Psoas muscle (tissue), 8 donors: ENCODE measurements at places on chromosomes 13 and 19. TPM values are rescaled to one million over a fixed set of nuclear protein-coding genes. Genes with fewer than 3 reads are reported as not detected.

ISYNA1 gene
- 11.8 TPM for total RNA-seq

CYP2F1 gene
- not detected for total RNA-seq

ZNF229 gene
- total RNA-seq = 2.2 TPM

- H3K36me3 ChIP-seq = no peaks in the 10 kb centered on the region
- no peaks in the 10 kb centered on the region for H3K27me3 ChIP-seq
- DNase-seq = no peak
- H3K4me3 ChIP-seq = no peak overlapping the region
- H3K27ac ChIP-seq = no peak overlapping the region
- H3K4me1 ChIP-seq = no peaks in the 10 kb centered on the region
Measured at GRCh38 chr13:76717092-76717491, 169.1 kb downstream of the KCTD12 start.

GRCh38 chr13:33081666-33082065, 65.4 kb downstream of the KL start:
- no peaks in the 10 kb centered on the region for H3K36me3 ChIP-seq
- no peak overlapping the region for H3K4me3 ChIP-seq
- DNase-seq = no peak
- H3K27ac ChIP-seq = no peak overlapping the region
- no peaks in the 10 kb centered on the region for H3K27me3 ChIP-seq
- H3K4me1 ChIP-seq = no peaks in the 10 kb centered on the region

- no peaks in the 10 kb centered on the region for H3K27me3 ChIP-seq
- H3K4me3 ChIP-seq = no peak overlapping the region
- H3K36me3 ChIP-seq = no peaks in the 10 kb centered on the region
Measured at GRCh38 chr19:43534816-43535761, 2.1 kb downstream of the ZNF575 start.

GRCh38 chr13:54799621-54800226, 1771.1 kb downstream of the OLFM4 start:
- DNase-seq = peak; percentile 12
- no peak overlapping the region for H3K27ac ChIP-seq
- H3K27me3 ChIP-seq = no peaks in the 10 kb centered on the region
- H3K4me1 ChIP-seq = no peaks in the 10 kb centered on the region
- H3K36me3 ChIP-seq = no peaks in the 10 kb centered on the region

DNA sequence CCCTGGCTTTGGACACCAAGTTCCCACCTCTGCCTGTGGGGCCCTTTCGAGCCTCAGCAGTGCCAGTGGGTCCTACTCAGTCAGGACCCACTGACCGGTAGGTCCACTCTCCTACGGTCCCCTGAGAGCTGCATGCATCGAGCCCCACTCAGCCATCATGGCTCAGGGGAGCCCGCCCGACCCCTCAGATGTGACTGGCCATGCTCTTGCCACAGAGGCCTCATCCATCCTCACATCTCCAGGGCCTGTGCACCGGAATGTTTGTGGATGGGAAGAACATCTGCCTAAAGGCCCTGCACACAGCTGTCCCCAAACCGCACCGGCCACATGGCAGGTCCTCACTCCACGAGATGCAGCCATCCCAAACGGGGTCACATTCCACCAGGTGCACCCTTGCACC, 52.6 kb upstream of the C13orf46 start:
- no peaks in the 10 kb centered on the region for H3K27me3 ChIP-seq

GRCh38 chr19:7104747-7105447, 35.4 kb downstream of the ZNF557 start:
- H3K4me3 ChIP-seq = no peak overlapping the region
- H3K27me3 ChIP-seq = peaks cover 7% of the 10 kb centered on the region
- DNase-seq = no peak

DNA sequence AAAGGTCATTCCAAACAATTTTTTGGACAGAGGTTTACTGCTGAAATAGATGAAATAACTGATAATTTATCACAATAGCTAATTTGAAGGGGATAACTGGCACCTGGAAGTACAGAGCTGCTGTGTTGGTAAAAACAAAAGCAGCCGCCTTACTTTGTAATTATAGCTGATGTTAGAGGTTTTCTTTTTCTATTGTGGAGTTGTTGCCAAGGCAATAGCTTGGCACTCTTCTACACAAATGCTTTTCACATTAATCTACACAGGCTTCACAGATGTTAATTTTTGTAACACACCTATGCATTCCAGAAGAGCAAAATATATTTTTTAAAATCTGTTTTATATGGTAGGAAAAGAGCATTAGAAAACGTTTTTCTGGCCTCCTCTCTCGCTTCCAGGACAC, 56.9 kb downstream of the LACC1 start:
- no peak overlapping the region for H3K27ac ChIP-seq
- no peaks in the 10 kb centered on the region for H3K27me3 ChIP-seq
- no peak for DNase-seq
- H3K4me1 ChIP-seq = peaks cover 6% of the 10 kb centered on the region
- H3K36me3 ChIP-seq = no peaks in the 10 kb centered on the region
- H3K4me3 ChIP-seq = no peak overlapping the region

DNA sequence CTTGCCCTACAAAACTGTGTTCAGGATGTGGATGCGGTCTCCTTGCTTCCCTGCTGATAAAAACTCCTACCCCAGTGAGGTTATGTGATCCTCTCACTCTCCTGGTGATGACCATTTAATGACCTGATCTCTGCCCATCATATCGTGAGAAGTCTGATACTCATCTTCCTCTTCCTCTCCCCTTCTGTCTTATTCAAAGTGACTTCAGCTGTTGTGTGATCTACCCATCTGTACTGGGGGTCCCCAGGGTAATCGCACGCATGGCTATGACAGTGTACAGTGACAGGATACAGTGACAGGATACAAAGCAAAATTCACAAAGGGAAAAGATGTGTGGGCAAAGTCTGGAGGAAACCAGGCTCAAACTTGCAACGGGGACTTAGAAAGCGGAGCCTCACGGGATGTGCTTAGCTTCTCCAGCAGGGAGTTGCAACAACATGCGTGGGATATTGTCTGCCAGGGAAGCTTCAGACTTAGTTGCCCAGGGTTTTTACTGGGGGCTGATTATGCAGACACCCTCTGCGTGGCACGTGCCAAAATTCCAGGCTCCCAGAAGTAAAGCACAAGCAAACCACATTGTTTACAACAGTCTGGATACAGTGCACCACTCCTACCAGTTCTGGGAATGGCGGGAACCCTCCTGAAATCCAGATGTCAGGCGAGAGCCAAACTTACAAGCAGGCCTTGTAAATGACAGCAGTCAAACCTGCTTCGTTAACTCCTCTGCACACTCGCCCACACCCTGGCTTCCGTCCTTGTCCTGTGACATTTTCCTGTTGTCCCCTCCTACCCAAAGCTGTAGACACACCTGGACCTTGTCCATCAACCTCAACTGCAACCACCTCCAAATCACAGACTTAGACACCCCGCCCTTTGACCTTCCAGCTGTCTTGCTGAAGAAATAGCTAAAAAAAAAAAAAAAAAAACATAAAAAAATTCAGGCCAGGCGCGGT, 18.0 kb upstream of the GARRE1 start:
- peaks cover 7% of the 10 kb centered on the region for H3K4me1 ChIP-seq
- no peak overlapping the region for H3K27ac ChIP-seq
- no peak for DNase-seq
- no peaks in the 10 kb centered on the region for H3K27me3 ChIP-seq

DNA sequence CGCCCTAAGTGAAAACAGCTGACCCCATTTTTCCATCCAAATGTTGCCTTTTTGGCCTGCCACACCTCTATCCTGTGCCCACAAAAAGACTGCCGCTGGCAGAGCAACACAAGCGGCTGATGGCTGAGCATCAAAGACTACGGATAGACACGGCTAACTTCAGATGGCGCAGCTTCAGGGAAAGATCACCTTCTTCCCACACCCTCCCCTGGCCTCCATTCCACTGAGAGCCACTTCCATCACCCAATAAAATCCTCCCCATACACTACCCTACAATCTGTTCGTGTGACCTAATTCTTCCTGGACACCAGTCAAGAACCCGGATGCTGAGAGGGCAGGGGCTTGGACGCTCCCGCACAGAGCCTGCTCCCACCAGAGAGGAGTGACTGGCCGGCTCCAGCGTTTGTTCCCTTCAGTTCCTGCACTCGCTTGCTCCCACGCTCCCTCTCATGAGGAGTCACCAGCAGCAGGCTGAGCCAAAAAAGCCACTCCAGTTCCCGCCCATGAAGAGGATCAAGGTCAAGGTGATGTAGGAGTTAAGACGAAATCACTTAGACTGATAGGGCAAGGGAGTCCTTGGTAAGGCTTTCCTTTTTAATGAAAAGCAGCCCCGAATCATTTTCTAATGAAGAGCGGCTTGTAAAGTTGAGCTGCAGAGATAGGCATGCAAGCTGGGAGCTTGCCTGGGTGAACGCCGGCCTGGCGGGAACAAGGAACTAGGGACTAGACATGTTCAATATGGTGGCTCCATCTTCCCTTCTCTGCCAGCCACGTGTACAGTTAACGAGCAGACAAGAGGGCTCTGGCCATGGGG, 35.7 kb downstream of the TSKS start:
- no peak overlapping the region for H3K4me3 ChIP-seq

DNA sequence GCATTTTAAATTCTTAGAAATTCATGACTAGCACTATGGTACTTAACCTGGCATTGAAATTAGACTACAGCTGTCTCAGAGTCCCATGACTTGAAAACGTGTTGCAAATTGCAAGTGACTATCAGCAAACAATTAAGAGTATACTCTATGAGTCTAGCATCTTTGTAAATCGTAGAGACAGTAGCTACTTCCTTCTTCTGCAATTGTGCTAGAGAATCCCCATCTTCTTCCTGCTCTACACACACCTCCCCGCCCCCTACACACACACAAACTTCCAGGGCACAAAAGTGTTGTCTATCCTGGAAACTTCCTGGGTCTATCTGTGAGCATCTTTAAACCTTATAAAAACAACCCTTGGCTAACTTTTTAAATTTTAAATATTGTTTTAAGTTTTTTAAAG, 35.2 kb upstream of the MIR17HG start:
- no peaks in the 10 kb centered on the region for H3K27me3 ChIP-seq
- DNase-seq = no peak
- no peaks in the 10 kb centered on the region for H3K36me3 ChIP-seq
- no peak overlapping the region for H3K4me3 ChIP-seq
- H3K4me1 ChIP-seq = no peaks in the 10 kb centered on the region
- H3K27ac ChIP-seq = no peak overlapping the region

DNA sequence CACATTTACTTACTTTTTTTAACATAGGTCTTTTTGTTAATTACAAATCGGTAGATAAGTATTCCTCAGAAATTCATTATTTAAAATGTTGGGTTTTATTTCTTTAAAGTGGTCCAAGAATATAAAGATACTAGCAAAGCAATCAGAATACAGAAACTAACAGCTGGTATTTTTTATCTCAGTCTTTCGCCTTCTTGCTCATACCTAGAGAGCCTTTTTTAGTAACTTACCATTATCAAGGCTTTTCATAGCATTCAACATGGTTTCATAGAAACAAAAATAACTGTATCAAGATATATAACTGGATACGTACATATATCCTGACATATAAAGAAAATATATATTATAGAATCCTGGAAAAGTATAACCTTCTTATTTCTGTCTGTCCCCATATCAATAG, 227.8 kb upstream of the MIR17HG start:
- no peak overlapping the region for H3K4me3 ChIP-seq
- H3K36me3 ChIP-seq = no peaks in the 10 kb centered on the region
- DNase-seq = no peak
- H3K27me3 ChIP-seq = no peaks in the 10 kb centered on the region

DNA sequence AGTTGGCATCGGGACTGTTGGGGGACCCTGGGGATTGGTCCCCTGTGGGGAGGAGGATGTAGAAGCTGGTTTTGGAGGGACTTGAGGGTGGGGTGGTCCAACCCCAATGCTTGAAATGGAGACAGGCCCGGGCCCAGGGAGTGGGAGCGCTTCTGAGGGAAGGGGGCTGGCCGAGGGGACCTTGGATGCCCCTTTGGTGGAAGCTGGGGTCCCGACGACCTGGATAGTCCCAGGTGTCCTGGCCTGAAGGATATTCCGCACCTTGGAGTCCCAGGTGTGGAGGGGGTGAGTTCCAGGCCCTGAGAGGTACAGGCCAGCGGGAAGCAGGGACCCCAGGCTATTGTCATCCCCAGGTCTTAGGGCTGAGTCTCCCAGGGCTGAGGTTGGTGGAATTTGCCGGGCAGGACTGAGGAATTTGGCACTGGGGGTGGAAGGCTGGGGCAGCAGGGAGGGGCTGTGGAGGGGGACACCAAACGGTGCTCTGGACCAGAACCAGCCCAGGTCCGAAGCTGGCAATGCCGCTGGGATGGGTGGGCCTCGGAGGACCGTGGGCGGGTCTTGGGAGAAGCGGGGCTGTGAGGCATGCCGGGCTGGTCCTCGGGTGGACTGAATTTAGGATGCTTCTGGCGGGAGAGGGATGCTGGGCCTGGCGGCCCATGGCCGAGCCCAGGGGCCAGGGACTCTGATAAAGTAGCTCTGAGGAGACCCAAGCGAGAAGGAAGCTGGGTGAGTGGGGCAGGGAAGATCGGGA, 1.8 kb downstream of the HDGFL2 start:
- peak overlapping the region; percentile 91 for H3K4me3 ChIP-seq
- no peak for DNase-seq
- no peak overlapping the region for H3K27ac ChIP-seq
- H3K4me1 ChIP-seq = peaks cover 4% of the 10 kb centered on the region
- H3K27me3 ChIP-seq = no peaks in the 10 kb centered on the region

- no peaks in the 10 kb centered on the region for H3K36me3 ChIP-seq
- H3K27me3 ChIP-seq = no peaks in the 10 kb centered on the region
- no peaks in the 10 kb centered on the region for H3K4me1 ChIP-seq
- H3K27ac ChIP-seq = no peak overlapping the region
Measured at GRCh38 chr13:82962397-82962796, 919.9 kb downstream of the SLITRK1 start.

- no peak overlapping the region for H3K4me3 ChIP-seq
- H3K27me3 ChIP-seq = no peaks in the 10 kb centered on the region
- DNase-seq = no peak
- H3K27ac ChIP-seq = no peak overlapping the region
- no peaks in the 10 kb centered on the region for H3K4me1 ChIP-seq
Measured at GRCh38 chr19:41714598-41714997, 6.2 kb downstream of the CEACAM5 start.

GRCh38 chr13:53638040-53638439, 609.4 kb downstream of the OLFM4 start:
- DNase-seq = no peak
- no peak overlapping the region for H3K27ac ChIP-seq
- H3K4me1 ChIP-seq = no peaks in the 10 kb centered on the region
- H3K36me3 ChIP-seq = no peaks in the 10 kb centered on the region
- H3K27me3 ChIP-seq = no peaks in the 10 kb centered on the region

- no peak overlapping the region for H3K4me3 ChIP-seq
- no peaks in the 10 kb centered on the region for H3K27me3 ChIP-seq
- no peaks in the 10 kb centered on the region for H3K4me1 ChIP-seq
- no peak for DNase-seq
- H3K27ac ChIP-seq = no peak overlapping the region
Measured at GRCh38 chr13:23686948-23687347, 116.7 kb downstream of the TNFRSF19 start.

DNA sequence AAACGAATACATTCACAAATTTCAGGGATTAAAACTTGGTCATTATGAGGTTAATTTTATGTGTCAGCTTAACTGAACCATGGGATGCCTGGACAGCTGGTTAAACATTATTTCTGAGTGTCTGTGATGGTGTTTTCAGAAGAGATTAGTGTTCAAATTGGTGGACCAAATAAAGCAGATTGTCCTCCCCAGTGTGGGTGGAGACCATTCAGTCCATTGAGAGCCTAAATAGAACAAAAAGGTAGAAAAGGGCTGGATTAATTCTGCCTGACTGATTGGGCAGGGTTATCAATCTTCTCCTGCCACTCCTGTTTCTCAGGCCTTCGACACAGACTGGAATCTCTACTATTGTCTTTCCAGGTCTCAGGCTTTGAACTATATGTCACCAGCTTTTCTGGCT, 203.8 kb upstream of the SLITRK6 start:
- H3K4me1 ChIP-seq = no peaks in the 10 kb centered on the region
- no peaks in the 10 kb centered on the region for H3K36me3 ChIP-seq
- H3K27me3 ChIP-seq = no peaks in the 10 kb centered on the region
- H3K27ac ChIP-seq = no peak overlapping the region
- no peak for DNase-seq
- no peak overlapping the region for H3K4me3 ChIP-seq
